ENCODE measurements at places on chromosomes 4 and X.

- no peak for DNase-seq
These were observed 110.1 kb upstream of the VEGFC start for GRCh38 chr4:176902710-176903323.

DNA sequence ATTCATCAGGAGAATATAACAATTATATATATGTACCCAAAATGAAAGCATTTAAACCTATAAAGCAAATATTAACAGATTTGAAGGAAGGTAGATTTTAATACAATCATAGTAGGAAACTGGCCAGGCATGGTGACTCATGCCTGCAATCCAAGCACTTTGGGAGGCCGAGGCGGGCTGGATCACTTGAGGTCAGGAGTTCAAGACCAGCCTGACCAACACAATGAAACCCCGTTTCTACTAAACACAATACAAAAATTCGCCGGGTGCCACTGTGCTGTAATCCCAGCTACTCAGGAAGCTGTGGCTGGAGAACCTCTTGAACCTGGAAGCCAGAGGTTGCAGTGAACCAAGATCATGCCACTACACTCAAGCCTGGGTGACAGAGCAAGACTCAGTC, 118.3 kb downstream of the KCNIP4 start:
- DNase-seq = no peak

DNA sequence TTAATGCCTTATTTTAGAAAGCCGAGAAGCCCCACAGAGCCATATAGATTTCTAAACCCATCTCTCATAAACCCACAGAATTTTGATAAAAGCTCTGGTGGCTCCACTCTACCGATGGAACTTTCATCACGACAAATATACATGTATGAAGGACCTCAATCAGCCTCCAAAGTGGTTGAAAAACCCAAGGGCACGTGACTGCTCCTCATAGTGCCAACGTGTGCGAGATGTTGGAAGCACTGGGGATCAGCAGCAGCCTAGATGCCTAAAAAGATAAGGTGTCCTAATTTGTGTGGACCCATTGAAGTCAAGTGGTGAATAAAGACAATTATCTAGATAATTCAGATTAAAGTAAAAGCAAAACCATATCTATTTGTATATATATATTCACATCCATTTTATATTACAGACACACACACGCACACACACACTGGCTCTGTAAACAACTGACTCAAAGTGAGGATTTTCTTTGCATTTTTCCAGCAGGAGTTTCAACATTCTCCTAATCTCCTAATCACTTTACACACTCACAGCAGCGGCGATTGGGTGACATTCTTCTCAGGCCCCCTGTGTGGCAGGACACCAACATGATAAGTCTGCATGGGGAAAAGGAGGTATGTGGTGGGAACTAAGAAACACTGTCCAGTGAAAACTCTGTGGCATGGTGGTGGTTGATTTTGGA, 2.8 kb upstream of the PITX2 start:
- DNase-seq = no peak

GRCh38 chrX:625137-625691, 5.4 kb upstream of the SHOX start:
- no peak for DNase-seq

- no peak for DNase-seq
These were observed 78.6 kb upstream of the LDB2 start for GRCh38 chr4:16977081-16977480.

GRCh38 chr4:16992566-16993225, 94.3 kb upstream of the LDB2 start:
- DNase-seq = no peak
